ENCODE measurements at places on chromosomes 4 and X. TPM values are rescaled to one million over a fixed set of nuclear protein-coding genes. Genes with fewer than 3 reads are reported as not detected.

Gene MXRA5
- 0.05 TPM for polyA plus RNA-seq

Gene AADAT
- polyA plus RNA-seq, result 2.8 TPM

Gene CXorf65
- polyA plus RNA-seq, result 0.26 TPM

Gene SPINK2
- not detected for polyA plus RNA-seq

Gene PAGE1
- not detected for polyA plus RNA-seq

Gene AGTR2
- polyA plus RNA-seq, result not detected

Gene ADH7
- 0.13 TPM for polyA plus RNA-seq

Gene MAGEA2B
- not detected for polyA plus RNA-seq

Gene ZNF732
- not detected for polyA plus RNA-seq

Gene NRK
- 1.8 TPM for polyA plus RNA-seq

Gene LDB2
- polyA plus RNA-seq, result 11.0 TPM

Gene CETN2
- 38.7 TPM for polyA plus RNA-seq

Gene ESX1
- polyA plus RNA-seq, result not detected

Gene FGFBP1
- polyA plus RNA-seq, result 0.20 TPM

Gene CFAP99
- polyA plus RNA-seq, result not detected

Gene CXCL5
- not detected for polyA plus RNA-seq

Gene CLIC2
- polyA plus RNA-seq, result 9.0 TPM

Gene KLHL4
- polyA plus RNA-seq, result not detected

Gene CHRDL1
- 0.13 TPM for polyA plus RNA-seq

Gene CCDC120
- 6.4 TPM for polyA plus RNA-seq

Gene SLC9B1
- not detected for polyA plus RNA-seq

Gene NPNT
- polyA plus RNA-seq, result 47.1 TPM

Gene EVC2
- 2.1 TPM for polyA plus RNA-seq

Gene KCTD8
- 0.15 TPM for polyA plus RNA-seq

Gene DMD
- 19.9 TPM for polyA plus RNA-seq

Gene RAB9B
- polyA plus RNA-seq, result 5.0 TPM

Gene NOCT
- polyA plus RNA-seq, result 2.0 TPM

Gene NDUFC1
- 95.7 TPM for polyA plus RNA-seq

Gene RTL5
- polyA plus RNA-seq, result 6.5 TPM

Gene ARHGAP36
- polyA plus RNA-seq, result not detected

Gene PKD2
- polyA plus RNA-seq, result 62.7 TPM

Gene CLDN34
- polyA plus RNA-seq, result not detected

Gene NXF2
- polyA plus RNA-seq, result not detected
